Activated CD8-positive, alpha-beta memory T cell treated with anti-CD3 and anti-CD28 coated beads, Interleukin-2, amount 10 ng/mL, durations not matched to agents 7 days and 5 days (primary cell): ENCODE measurements at places on chromosomes 13 and 19.

GRCh38 chr13:75691183-75691582, 55.1 kb downstream of the LMO7 start:
- no peak for DNase-seq

DNA sequence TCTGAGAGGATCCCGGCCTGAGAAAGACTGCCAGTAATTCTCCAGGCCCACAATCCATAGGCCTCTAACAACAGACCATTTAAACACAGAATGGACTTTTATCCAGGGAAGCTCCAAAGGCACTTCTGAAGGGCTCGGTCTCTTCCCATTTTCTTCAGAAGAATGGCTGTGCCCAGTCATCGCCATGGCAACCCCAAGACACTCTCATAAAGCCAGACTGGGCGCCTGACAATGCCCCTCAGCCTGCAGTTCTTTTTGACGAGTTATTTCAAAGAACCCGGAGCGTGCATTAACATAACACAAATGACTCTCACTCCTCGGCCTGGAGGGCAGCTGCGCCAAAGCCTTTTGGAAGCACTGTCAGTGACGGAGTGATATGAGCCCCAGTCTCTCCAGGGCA, 61.0 kb downstream of the RASA3 start:
- DNase-seq, result no peak

GRCh38 chr19:18232540-18233223, 6.4 kb upstream of the PDE4C start:
- DNase-seq, result no peak

DNA sequence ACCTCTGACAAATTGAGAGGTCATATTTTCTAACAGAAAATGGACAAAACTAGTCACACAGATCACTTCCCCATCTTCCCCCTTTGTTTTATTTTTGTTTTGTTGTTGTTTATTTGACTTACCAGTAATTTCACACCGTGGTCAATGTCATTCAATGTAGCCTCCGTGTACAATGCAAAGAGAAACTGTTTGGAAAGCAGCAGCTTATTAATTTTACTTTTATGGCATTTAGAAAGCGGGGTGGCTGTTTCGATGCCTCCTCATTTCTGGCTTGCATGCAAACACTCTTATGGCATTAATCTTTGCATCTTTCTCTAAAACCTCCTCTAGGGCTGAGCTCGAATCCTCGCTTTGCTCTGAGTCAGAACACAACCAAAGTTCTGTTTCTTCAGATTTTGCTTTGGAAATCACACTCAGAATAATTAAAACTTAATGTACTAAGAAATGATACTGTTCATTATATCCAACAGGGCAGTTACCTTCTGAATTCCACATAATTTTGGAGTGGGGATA, 77.0 kb downstream of the ZNF536 start:
- no peak for DNase-seq

DNA sequence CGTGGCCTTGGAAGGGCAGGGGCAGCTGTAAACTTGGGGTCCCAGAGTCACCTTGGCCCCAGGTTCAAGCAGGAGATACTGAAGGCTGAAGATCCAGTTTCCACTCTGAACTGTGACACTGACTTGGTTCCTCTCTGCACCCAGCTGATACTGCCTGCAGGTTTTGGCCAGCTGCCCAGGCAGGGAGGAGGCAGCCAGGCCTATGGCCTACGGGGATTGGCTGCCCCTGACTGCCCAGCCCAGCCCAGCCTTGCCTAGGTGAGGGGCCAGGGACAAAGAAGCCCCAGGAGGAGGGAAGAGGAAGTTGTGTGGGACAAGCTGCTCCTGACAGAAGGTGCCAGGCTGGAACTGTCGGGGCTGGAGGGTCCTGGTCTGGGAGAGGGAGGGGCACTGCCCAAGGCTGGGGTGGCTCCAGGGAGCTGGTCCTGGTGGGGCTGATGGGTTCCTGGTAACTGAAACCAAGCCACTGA, 51.7 kb upstream of the CYP4F8 start:
- DNase-seq, result no peak

GRCh38 chr13:108283110-108283509, 13.6 kb downstream of the TNFSF13B start:
- DNase-seq, result no peak
